ENCODE measurements at places on chromosomes 1 and 21.
A peak's percentile ranks its signal among the peaks of the same experiment; 100 is the strongest.

GRCh38 chr1:6348511-6349191, 44.9 kb downstream of the ACOT7 start:
- DNase-seq, result no peak

- DNase-seq, result no peak
Measured at GRCh38 chr1:108679586-108680213, 12.4 kb upstream of the PRPF38B start.

DNA sequence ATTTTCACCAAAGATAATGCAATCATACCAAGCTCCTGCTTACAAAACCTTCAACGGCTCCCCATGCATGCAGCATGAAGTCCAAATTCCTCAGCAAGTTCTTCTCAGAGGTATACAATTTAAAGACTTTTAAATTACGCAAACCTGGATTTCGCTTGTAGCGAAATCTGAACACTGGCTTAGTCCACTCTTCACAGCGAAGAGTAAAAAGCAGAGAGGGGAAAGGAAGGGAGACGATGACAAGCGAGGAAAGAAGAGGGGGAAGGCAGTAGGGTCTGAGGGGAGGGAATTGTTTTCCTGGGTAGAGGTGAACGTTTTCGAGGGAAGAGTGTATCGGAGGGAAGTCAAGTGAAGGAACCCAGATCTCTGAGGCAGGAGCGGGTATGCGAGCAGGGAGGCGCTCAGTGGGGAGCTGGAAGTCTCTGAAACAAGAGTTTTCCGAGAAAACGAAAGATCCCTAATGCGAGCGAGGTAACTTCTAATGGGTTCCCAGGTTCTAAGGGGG, 790 bp downstream of the TESK2 start:
- no peak for DNase-seq

- no peak for DNase-seq
Measured at GRCh38 chr1:244318512-244318911, 133.2 kb downstream of the ADSS2 start.

DNA sequence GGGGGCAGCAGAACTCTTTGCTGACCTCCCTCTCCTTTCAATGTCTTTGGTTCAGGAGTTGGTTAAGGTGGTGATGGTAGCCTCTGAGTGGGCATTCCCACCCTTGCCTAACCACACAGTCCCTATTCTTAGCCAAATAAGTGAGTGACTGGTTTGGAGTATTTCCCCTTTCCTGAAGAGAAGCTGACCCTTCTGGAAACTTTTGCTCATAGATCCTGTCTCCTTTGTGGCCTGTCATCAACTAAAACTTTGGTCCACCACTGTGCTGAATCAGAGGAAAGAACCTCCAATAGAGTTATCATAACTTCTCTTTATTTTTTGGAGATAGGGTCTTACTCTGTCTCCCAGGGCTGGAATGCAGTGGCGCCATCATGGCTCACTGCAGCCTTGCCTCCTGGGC, 31.1 kb downstream of the C1orf21 start:
- no peak for DNase-seq

GRCh38 chr1:97567000-97567749, 353.7 kb downstream of the DPYD start:
- no peak for DNase-seq

GRCh38 chr1:216820345-216820744, 97.1 kb upstream of the ESRRG start:
- DNase-seq, result no peak

DNA sequence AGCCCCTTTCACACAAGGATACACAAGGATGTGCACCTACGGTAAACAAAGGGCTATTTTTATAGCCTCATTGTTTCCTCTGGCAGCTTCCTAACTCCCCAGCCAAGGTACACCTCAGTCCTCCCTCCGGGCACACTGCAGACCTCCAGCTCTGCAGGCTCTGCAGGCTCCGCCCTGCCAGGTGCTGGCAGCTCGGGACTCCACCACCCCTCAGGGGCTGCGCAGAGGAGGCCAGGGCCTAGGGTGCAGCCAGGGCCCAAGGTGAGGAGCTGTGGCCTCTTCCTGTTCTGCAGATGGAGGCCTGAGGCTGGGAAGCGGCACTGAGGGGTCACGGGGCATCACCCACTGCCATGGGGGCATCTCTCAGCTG, 19.8 kb upstream of the CLSTN1 start:
- DNase-seq, result no peak

- peak; percentile 17 for DNase-seq
Measured at GRCh38 chr1:55015731-55016620, 17.2 kb downstream of the BSND start.

- no peak for DNase-seq
Measured at GRCh38 chr1:33709783-33710718, 153.8 kb upstream of the HMGB4 start.

GRCh38 chr1:193558491-193559028, 372.1 kb upstream of the B3GALT2 start:
- no peak for DNase-seq

GRCh38 chr21:27418346-27418745, 451.5 kb upstream of the ADAMTS5 start:
- no peak for DNase-seq

- peak; percentile 90 for DNase-seq
Measured at GRCh38 chr1:32992489-32993323, 28.1 kb upstream of the RNF19B start.

- DNase-seq, result no peak
Measured at GRCh38 chr1:109819906-109820305, 56.2 kb upstream of the EPS8L3 start.

DNA sequence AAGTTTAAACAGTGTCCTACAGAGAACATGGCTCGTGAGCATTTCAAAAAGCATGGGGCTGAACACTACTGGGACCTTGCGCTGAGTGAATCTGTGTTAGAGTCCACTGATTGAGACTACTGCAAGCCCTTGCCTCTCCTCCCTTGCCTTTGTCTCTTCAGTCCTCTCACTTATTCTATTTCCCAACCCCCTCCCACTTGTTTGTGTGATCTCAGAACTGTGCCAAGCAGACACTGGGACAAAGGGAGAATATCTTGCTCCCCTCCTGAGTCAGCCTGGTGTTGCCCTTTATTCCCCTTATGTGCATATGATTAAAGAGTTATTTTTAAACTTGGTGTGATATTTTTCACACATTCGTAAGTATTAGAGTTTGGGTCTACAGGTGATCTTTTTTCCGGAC, 11.1 kb upstream of the RPRD2 start:
- no peak for DNase-seq

GRCh38 chr1:92095874-92096273, 15.7 kb downstream of the BTBD8 start:
- DNase-seq, result no peak

DNA sequence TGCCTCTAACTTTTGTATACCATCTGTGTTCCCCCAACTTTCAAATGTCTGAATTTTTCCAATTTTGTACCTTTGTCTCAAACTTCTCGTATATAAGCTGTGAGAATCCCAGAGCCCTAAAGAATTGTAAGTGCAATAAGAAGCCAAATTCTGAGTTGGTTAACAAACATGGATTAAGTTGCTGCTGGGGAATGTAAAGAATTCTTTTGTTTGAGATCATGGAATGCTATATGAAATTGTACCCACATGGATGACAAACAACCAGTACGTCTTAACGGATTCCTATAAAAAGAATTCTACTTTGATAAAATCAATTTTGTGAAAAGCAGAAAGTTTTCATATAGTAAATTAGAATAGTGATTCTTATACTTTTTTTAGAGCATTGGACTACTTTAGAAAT, 72.4 kb upstream of the CYP2J2 start:
- DNase-seq, result no peak

GRCh38 chr1:244388961-244389360, 62.7 kb downstream of the ADSS2 start:
- DNase-seq, result no peak

DNA sequence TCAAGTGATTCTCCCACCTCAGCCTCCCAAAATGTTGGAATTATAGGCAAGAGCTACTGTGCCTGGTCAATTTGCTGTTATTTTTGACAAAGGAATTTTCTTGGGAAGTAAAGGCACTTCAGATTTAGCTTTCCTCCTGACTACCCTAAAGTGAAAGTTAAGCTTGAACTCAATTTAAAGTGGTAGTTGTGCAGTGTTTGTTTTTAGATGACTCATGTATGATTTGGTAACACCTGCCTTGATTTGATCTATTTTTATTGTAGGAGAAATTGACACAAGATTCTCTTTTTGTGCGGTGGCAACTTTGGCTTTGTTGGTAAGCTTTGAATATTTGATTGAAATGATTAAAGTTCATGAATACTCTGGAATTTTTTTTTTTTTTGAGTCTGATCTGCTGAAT, 5.0 kb downstream of the RABGGTB start:
- DNase-seq, result no peak

DNA sequence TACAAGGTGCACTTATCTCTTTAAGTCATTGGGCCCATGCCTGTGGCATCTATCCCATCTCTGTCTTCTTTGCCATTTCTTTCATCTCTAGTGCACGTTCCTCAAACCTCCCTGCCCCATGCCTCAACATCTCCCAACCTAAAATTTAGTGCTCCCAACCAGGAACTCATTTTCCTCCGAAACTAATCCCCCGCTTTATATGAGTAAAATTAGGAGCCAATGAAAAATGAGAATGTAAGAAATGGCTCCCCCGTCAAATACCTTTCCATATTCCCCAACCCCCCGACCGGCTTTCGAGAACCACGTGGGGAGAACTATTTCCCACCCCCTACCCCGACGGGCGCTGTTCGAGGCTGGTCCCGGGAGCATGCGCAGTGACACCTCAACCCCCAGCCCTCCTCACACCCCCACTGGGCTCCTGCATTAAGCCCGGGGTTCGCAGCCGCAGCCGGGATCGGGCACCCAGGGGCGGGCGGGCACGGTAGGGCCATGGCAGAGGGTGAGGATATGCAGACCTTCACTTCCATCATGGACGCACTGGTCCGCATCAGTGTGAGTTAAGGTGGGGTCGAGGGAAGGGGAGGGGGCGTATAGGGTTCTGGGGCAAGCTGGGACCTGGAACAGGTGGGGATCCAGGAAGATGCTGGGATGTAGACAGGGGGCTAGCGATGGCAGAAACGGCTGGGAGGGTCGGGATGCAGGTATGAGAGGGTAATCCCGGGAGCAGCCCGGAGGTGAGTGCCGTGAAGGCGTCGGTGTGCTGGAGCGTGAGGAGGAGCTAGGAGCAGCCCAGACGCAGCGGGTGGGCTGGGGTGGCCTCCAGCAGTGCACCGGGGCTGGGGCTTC, at the start of gene TRIM46:
TSS of gene TRIM46 (plus strand) at position 372 of the 846 bp plus-strand sequence. CDS start at position 490, 118 bp downstream.
- no peak for DNase-seq
